BJ (cell line): ENCODE measurements at places on chromosomes 6 and 20. TPM values are rescaled to one million over a fixed set of nuclear protein-coding genes. Genes with fewer than 3 reads are reported as not detected.

- DNase-seq = no peak
Measured at GRCh38 chr6:142275236-142276006, 26.4 kb upstream of the ADGRG6 start.

Gene SMPDL3A
- 6.4 and 10.4 TPM in 2 replicates for polyA plus RNA-seq

GRCh38 chr6:109292983-109293586, 89.2 kb downstream of the CD164 start:
- DNase-seq = no peak

Gene RIMS1
- polyA plus RNA-seq = 0.28 and 0.29 TPM in 2 replicates

Gene COL11A2
- polyA plus RNA-seq = 0.55 and 0.91 TPM in 2 replicates

DNA sequence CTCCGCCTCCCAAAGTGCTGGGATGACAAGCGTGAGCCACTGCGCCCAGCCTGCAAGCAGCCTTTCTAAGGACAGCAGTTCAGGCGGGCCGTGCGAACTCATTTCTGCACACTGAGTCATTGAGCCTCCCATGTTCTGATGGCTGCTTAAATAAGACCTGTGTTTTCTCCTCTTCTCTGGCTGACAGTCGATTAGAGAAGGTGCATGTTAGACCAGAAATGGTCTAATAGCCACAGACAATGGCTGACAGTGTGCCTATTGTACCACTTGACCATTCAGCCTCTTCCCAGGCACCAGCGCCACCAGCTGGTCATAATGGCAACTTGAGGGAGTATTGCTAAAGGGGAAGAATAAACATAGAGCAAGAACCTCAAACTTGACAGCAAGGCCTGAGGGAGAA, 6.2 kb downstream of the CST11 start:
- DNase-seq = no peak

- DNase-seq = no peak
Measured at GRCh38 chr6:116111552-116112528, 11.2 kb downstream of the NT5DC1 start.

- DNase-seq = no peak
Measured at GRCh38 chr6:41821266-41821665, 33.8 kb downstream of the TOMM6 start.

GRCh38 chr6:158256746-158257424, 55.4 kb upstream of the TULP4 start:
- DNase-seq = no peak

GRCh38 chr6:117506180-117506835, 23.8 kb downstream of the DCBLD1 start:
- no peak for DNase-seq

GRCh38 chr6:40907198-40907701, 131.8 kb downstream of the UNC5CL start:
- no peak for DNase-seq

Gene TGM3
- not detected in 2 replicates for polyA plus RNA-seq

Gene IL17F
- polyA plus RNA-seq = not detected in 2 replicates

GRCh38 chr20:63061051-63061770, 54.4 kb upstream of the BHLHE23 start:
- no peak for DNase-seq

DNA sequence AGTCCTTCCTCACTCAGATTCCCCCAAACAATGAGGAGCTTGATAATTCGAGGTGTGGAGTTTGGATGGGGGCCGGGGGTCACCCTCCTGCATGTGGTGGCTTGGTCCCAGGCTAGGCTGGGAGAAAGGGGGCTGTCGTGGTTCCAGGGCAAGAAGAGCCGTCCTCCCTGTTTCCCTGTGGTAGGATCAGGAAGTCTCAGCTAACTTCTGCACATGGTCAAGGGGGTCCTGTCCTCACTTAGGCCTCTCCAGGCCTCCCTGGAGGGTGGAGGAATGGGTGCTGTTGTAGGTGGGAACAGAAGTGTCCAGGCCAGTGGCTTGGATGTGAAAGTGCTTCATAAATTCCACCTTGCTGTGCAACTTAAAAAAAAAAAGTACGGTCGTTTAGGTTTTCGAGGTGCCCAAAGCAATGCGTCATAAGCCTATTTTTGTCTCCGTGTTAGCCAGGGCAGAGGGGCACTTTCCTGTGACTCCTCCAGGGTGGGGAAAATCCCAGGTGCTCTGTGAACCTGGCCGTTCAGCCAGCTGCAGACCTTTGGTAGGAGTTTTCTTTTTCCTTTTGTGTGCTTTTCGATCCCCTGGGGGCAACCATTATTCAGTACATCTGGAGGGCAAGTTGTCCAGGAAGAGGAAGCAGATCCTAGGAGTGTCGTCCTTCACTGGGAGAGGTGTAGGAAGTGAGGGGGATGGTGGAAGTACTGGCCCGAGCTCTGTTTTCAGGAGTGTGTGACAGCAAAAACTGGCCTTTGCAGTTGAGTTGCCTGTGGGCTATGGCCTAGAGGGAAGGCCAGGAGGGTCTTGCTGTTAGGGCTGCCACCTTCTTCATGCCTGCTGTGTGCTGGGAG, 9.6 kb downstream of the IGF2R start:
- no peak for DNase-seq

Gene TSPO2
- not detected in 2 replicates for polyA plus RNA-seq

Gene AVP
- not detected in 2 replicates for polyA plus RNA-seq

GRCh38 chr6:3016473-3017280, 17.0 kb downstream of the NQO2 start:
- DNase-seq = no peak

Gene WFDC2
- polyA plus RNA-seq = not detected in 2 replicates

- no peak for DNase-seq
Measured at GRCh38 chr6:127119102-127120022, 891 bp downstream of the RSPO3 start.

DNA sequence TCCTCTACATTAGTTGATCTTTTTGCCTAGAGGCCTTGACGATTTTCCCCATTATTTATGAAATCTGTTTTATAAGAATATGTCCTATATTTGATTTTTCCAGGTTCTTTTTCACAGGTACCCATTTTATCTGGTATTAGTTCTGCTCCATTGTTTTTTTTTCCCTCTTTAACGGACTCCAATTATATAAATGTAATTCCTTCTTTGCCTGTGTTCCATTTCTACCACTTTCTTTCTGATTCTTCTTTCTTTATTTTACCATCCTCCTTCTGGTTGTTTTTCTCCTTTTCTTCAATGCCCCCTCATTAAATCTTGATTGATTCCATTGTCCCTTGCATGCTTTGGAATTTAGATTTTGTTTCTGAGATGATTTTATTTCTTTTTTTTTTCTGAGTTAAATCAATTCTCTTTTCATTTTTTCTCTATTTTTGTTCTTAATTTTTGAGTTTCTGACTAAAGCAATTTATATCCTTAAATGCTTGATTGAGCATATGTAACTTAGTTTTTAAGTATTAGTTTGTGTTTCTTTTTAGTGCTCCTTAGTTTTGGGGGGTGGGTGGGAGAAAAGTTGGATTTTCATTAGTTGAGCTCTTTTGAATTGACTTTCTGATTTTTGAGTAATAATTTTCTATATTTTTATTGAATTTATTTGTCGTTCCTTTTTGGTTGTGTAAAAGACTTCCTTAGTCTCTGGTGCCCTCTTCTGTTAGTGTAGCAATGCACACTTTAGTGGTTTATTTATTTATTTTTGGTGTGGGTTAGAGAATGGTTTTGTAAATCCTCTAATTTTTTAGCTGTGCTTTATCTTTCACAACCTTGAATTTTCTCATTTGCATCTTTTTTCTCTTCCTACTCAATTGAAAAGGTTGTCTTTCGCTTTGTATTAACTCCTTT, 140.8 kb downstream of the FARS2 start:
- DNase-seq = no peak

Gene SLC17A9
- 14.4 and 30.8 TPM in 2 replicates for polyA plus RNA-seq

GRCh38 chr6:165985806-165986299, 181.8 kb downstream of the TBXT start:
- DNase-seq = no peak

DNA sequence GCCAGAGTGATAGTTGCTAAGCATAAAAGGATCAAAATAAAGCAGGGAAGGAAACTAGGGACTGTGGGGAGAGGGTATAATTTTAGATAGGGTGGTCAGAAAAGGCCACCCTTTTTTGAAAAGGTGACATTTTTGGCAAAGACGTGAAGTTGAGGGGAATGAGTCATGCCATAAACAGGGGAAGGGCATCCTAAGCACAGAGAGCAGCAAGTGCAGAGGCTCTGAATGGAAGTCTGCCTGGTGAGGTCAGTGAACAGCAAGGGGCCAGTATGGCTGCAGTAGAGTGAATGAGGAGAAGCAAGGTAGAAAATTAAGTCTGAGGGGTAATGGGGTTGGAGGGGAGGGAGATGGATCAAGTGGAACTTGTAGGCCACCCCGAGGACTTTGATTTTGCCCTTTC, 2.4 kb downstream of the KLC4 start:
- DNase-seq = no peak

- DNase-seq = no peak
Measured at GRCh38 chr6:16857969-16858592, 96.8 kb upstream of the ATXN1 start.

GRCh38 chr6:110482774-110483400, 6.5 kb upstream of the SLC22A16 start:
- no peak for DNase-seq

DNA sequence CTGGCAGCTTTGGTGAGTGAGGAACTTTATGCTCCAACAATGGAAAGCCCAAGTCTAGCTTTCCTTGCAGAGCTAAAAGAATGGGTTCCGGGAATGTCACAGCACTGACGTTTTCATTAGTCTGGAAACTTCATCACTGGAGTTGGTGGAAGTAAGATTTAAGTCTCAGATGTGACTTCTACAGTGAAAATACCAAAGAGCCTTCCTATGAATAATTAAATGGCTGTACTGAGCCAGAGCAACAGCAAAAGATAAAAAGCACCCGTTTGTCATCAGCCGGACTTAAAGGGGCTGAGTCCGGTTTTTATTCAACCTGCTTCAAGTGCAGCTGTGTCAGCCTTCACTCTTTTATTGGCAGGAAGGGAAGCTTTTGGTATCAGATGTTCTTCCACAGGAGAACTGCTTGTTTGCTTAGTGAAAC, 46.5 kb upstream of the SHLD1 start:
- DNase-seq = no peak

Gene RHAG
- not detected in 2 replicates for polyA plus RNA-seq

Gene TPD52L2
- polyA plus RNA-seq = 243 and 288 TPM in 2 replicates

Gene PHACTR3
- not detected in 2 replicates for polyA plus RNA-seq

DNA sequence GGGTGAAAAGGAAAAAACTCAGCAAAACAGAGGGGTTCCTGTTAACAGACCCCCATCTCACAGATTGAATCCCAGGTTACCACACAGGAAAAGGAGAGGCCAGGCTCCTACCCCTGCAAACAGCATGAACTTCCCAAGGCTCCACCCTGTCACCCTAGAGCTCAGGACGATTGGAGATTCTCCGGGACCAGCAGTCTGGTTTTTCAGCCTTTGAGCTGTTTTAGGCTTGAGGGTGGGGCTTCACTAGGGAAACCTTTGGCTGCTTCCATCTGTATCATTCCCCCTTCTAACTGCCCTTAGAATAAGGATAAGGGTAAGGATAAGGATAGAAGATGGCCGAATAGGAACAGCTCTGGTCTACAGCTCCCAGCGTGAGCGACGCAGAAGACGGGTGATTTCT, 16.0 kb downstream of the C6orf58 start:
- no peak for DNase-seq

GRCh38 chr6:40620574-40621240, 33.5 kb upstream of the LRFN2 start:
- no peak for DNase-seq

Gene DLK2
- polyA plus RNA-seq = 2.1 and 4.8 TPM in 2 replicates

GRCh38 chr20:17499041-17499440, 32.1 kb downstream of the BFSP1 start:
- peak; percentile 7 for DNase-seq

DNA sequence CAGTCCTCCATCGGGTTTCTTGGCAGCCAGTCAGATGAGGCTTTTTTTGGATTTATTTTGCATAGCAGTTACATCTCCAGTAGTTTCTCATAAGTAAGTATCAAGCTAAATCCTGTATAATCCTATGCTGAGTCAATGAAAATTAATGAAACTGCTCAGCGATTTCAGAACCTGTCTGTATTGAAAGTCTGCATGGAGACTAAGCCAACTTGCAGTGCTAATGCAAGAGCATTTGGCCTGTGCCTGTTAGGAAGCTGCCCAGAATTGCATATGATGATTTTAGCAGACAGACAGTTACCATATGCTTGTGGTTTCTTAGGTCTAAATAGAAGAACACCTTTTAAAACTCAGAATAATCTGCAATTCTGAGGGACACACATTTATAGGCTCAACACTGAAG, 25.2 kb upstream of the LRRN4 start:
- no peak for DNase-seq
